ENCODE measurements at places on chromosomes 1 and 21.

DNA sequence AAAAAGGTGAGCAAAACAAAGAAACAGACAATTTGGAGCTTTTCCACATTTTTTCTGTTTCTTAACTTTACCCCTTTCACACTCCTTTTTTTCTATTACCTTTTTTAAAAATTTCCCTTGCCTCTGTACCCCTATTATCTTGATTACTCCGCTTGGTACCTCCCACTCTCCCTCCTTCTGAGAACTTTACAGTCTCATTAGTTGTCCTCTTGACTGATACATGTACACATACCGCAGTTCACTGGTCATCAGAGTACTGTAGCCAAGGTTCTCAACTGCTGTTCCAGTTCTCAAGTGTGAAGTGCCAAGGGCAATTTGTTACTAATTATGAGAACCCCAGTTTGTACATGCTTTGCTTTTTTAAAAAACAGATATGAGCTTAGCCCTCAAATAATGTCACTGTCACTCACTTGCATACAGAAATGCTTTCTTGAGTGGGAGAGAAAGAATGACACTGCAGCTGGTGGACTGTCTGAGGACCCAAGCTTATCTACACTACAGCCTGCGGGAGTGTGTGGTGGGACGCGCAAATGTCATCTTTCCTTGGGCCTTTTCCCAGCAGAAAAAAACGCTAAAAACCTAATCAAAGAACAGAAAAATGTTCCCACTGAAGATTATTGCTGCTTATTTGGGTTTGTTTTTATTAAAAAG, 160.8 kb downstream of the DISP1 start:
- DNase-seq = no peak

DNA sequence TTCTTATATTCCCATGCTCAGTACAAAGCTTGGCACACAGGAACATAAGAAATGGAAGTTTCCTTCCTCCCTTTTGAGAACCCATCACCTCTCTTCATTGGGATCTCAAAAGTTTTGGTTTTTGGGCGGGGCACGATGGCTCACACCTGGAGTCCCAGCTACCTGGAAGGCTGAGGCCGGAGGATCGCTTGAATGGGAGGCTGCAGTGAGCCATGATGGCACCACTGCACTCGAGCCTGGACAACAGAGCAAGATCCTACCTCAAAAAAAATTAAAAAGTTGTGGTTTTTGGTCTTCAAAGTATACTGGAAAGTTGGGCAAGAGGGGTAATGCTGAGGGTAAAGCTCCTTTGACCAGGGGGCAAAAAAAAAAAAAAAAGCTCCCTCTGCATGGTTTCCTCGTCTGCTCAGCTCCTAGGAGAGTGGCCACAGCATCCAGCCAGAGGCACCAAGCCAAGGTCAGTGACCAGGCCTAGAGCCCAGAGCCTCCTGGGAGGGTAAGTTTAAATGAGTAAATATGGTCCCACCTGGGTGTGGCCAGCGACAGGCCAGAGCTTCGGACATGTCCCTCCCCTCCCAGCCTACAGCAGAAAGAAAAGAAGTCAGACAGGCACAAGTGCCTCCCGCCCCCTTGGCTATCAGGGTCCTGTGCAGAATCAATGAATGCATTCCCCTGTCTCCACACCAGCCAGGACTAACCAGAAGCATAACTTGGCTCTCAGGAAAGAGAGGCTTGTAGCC, 5.0 kb downstream of the MEF2D start:
- DNase-seq = no peak

GRCh38 chr1:183198463-183198862, 12.4 kb downstream of the LAMC2 start:
- DNase-seq = no peak

DNA sequence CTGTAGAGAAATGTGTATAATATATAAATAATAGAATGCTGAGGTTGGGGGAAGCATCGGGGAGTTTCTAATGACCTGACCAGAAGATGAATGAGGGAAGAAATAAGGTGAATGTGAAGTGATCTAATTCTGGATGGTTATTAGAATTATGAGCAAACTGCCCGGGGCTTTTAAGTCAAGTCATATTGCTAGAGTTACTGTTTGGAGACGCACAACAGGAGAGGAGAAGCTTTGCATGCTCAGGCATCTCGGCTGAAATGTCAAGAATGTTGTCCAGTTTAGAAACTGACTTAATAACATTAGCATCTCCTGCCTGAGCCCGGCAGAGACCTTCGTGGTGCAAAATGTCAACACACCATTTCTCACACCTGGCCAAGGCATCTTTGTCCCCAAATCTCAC, 119.1 kb downstream of the RRAGC start:
- DNase-seq = no peak

- no peak for DNase-seq
These were observed 10.6 kb downstream of the URB1 start for GRCh38 chr21:32382108-32382644.

DNA sequence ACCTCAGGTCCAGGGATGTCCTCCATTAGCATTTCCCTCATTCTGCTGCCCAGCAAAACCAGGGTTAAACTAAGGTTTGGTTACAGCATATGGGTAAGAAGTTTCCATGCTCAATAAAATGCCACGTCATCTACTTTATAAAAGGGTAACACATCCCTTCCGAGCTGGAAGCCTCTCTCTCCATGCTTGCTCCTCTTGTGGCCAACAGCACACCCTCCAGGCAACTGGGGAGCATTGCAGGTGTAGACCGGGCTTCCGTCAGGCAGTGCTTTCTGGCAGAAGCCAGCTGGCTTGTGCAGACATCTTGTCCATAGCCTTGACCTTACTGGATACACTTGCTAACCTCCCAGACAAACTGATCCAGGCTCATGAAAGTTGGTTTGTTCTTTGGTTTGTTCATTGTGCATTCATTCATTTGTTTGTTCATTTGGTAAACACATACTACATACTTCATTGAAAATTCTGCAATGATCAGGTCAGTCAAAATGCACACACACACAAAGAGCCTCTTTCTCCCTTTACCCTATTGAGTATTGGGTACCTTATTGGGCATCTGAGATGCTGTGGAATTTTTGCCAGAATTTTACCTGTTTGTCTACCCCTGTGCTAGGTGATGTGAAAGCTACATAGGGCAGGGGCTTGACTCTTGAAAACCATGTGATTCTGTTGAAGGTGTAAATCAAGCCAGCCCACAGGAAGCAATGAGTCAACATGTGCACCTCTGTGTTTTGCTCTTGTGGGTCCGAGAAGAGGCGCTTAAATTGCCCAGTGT, 422.8 kb downstream of the CAMTA1 start:
- DNase-seq = no peak

Data from activated T-helper 1 cell treated with anti-CD3 and anti-CD28 coated beads, Interleukin-2, amount 50 U/mL, for 16 hours (primary cell).